Large intestine (tissue), 12 donors: ENCODE measurements at places on chromosomes 4 and X. TPM values are rescaled to one million over a fixed set of nuclear protein-coding genes. Genes with fewer than 3 reads are reported as not detected.

The MAGEB17 gene
- polyA plus RNA-seq, result not detected

The C4orf51 gene
- polyA plus RNA-seq, result not detected

The SLC2A9 gene
- polyA plus RNA-seq, result 28.7 TPM

The UNC5C gene
- polyA plus RNA-seq, result 4.1 TPM

The UGT2B11 gene
- polyA plus RNA-seq, result 0.15 TPM

The PPBP gene
- 1.8 TPM for polyA plus RNA-seq

The STARD8 gene
- 2.6 TPM for polyA plus RNA-seq

DNA sequence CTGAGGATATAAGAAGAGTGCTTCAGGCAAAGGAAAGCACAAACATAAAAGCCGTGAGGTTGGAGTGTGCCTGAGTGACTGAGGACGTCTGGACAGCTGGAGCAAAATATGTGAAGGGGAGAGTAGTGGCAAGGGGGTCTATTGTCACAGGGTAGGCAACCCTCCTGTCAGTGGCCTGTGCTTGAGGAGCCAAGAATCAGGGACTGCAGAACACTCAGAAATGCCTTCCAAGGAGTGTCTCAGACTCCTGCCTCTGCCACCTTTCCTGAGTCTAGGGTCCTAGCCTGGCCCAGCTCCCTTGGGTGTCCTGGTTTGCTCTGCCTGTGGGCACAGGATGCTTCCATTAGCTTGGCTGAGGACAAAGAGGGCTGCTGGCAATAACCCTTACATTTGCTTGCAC lies 152.5 kb upstream of the PJA1 start:
- DNase-seq, result no peak

DNA sequence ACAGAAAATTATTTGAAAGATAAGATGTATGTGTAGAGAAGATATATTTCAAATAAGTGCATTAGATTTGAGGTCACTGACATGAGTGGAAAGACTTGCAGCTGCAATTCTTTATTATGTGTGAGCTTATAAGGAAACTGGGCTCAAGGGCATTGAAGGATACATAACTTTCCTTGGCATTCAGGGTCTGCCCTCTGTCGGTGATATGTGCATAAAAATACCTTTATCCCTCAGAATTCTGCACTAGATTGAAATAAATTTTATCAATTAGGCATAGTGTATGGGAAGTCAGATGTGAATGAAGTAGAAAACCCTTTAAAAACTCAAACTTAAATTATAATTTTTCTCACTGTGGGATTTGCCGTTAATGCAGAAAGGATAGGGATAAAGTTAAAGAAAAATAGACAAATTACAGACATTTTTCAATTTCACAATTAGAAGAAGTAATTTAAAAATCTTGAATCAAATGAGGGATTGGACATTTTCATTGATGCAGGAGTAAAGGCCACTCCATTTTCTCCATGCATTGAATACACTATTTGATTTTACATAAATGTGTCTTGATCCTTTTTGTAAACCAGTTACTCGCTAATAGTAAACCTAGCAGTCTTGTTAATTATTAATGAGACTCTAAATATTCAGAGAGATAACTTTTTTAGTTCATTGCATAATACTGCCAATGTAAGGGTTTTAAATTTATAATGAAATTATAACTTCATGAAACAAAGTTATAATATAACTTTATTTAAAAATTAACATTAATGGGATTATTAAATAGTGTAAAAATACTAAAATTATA lies 21.0 kb upstream of the ETNPPL start:
- DNase-seq, result no peak

GRCh38 chr4:4651811-4652755 lies 110.2 kb upstream of the STX18 start:
- DNase-seq, result no peak
